ENCODE measurements at places on chromosomes 4 and X. TPM values are rescaled to one million over a fixed set of nuclear protein-coding genes. Genes with fewer than 3 reads are reported as not detected.

DNA sequence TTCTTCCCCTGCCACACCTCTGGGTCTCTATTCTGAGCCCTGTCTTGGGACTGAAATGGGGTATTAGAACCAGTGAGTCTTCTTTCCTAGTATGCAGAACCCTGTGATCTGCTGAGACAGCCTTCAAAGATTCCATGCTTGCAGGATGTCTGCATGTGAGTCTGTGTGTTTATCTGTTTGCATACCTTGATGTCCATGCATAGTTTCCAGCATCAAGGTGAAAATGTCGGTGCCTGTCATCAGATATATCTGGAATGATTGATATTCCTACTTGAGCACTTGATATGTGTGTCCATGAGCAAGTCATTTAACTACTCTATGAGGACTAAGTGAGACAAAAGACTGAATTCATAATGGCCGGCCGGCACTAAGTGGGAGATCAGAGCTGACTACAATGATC lies 117.0 kb upstream of the HS3ST1 start:
- no peak for DNase-seq
- peaks cover 13% of the 10 kb centered on the region for H3K27me3 ChIP-seq
- H3K36me3 ChIP-seq: no peaks in the 10 kb centered on the region
- no peaks in the 10 kb centered on the region for H3K4me1 ChIP-seq

DNA sequence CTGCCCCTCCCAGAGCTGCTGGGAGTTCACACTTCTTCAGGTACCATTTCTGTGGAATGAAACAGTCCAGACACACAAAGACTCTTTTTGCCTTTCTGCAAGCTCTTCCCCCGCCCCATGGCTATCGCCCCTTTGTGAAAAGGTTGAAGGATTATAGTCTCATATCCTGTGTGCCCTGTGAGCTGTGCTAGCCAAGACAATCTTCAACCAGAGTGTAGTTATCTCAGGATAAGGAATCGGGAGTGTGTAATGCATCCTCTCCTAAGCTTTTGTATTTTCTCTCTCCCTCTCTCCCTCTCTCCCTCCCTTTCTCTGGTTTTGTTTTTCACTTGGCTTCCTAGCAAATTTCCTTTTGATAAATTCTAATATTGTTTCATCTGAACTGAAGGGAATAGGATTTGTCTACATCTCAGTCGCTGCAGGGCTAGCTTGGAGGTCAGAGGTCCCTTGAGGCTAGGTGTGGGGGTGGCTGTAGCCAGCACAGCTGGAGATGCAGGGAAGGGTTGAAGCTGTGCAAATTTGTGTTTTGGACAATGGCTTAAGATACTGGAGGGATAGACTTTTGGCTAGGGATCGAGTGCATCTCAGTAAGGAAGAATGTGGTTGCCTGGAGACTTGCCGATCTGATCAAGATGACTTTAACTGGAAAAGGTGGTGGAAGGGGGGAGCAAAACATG lies 74.6 kb upstream of the NALF2 start:
- H3K27me3 ChIP-seq: peaks cover 23% of the 10 kb centered on the region
- H3K4me1 ChIP-seq: no peaks in the 10 kb centered on the region
- no peak for DNase-seq
- H3K4me3 ChIP-seq: no peak overlapping the region
- H3K27ac ChIP-seq: no peak overlapping the region

GRCh38 chrX:75038925-75039324 lies 113.7 kb upstream of the NEXMIF start:
- H3K4me1 ChIP-seq: no peaks in the 10 kb centered on the region
- no peak for DNase-seq
- no peaks in the 10 kb centered on the region for H3K36me3 ChIP-seq
- no peaks in the 10 kb centered on the region for H3K27me3 ChIP-seq

GRCh38 chr4:52554612-52555355 lies 104.3 kb downstream of the USP46 start:
- H3K4me3 ChIP-seq: no peak overlapping the region
- no peak overlapping the region for H3K27ac ChIP-seq

DNA sequence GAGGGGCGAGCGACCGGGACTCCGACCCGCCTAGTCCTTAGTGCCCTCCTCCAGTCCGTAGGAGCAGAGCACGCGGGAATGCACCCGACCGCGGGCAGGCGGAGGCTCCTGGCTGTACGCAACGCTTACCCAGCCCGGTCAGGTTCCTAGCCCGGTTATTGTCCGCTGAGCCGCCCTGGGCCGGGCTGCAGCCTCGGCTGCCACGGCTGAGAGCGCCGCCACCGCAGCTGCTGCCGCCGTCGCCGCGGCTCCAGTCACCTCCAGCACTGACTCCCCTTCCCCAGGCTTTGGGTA lies at the start of gene AMER1:
Gene AMER1, minus strand, starts transcription at position 268 of the 294 bp plus-strand sequence. CDS start 12,422 bp downstream, outside the sequence.
- no peaks in the 10 kb centered on the region for H3K36me3 ChIP-seq
- peak within 1 kb of the TSS; percentile 94 for H3K4me3 ChIP-seq
- H3K4me1 ChIP-seq: peaks cover 15% of the 10 kb centered on the region
- DNase-seq: no peak

DNA sequence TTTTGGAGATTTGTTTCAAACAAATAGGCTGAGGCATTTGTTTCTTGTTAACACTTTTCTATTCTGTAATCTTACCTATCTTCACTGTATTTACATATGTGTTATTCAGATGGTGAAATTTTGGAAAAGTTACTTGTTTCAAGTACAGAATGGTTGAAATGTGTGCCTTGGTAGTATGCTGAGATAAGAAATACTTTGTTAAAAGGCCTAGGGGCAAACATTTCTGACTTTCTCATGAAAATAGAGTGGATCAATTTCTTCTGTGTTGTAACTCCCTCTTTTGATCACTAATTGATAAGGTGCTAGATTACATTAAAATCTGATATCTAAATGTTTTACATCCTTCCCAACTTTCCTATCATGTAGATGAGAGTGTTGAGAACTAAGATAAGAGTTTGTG lies 18.1 kb downstream of the USO1 start:
- H3K27me3 ChIP-seq: no peaks in the 10 kb centered on the region
- no peak overlapping the region for H3K4me3 ChIP-seq
- H3K4me1 ChIP-seq: peaks cover 11% of the 10 kb centered on the region
- no peak for DNase-seq
- H3K36me3 ChIP-seq: peaks cover 3% of the 10 kb centered on the region

- H3K4me1 ChIP-seq: peaks cover 35% of the 10 kb centered on the region
- no peaks in the 10 kb centered on the region for H3K36me3 ChIP-seq
- H3K27me3 ChIP-seq: no peaks in the 10 kb centered on the region
- DNase-seq: no peak
Measured at GRCh38 chr4:98613453-98614075, 44.8 kb downstream of the TSPAN5 start.

- no peak for DNase-seq
- H3K4me1 ChIP-seq: peaks cover 3% of the 10 kb centered on the region
- H3K27me3 ChIP-seq: no peaks in the 10 kb centered on the region
- H3K4me3 ChIP-seq: no peak overlapping the region
- no peaks in the 10 kb centered on the region for H3K36me3 ChIP-seq
- H3K27ac ChIP-seq: no peak overlapping the region
Measured at GRCh38 chr4:79653871-79654270, 245.8 kb upstream of the GK2 start.

DNA sequence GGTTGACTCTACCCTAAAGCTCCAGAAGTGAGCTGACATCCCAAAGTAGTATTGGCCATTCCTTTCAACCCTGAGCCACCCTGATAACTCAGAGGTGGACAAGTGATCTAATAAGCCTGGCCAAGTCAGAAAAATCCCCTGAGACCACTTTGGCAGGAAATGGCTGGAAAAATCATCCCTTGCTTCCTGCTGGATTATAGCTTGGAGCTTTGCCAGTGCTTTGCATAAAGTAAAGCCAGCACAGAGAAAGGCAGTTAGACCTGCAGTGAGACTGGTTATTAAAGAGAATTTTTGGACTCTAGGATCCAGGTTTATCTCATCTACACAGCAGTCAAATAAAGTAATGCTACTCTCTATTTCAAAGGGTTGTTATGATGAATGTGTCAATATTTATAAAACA lies 6.4 kb downstream of the CXCL3 start:
- no peak overlapping the region for H3K4me3 ChIP-seq
- H3K4me1 ChIP-seq: no peaks in the 10 kb centered on the region
- no peaks in the 10 kb centered on the region for H3K36me3 ChIP-seq
- DNase-seq: no peak

DNA sequence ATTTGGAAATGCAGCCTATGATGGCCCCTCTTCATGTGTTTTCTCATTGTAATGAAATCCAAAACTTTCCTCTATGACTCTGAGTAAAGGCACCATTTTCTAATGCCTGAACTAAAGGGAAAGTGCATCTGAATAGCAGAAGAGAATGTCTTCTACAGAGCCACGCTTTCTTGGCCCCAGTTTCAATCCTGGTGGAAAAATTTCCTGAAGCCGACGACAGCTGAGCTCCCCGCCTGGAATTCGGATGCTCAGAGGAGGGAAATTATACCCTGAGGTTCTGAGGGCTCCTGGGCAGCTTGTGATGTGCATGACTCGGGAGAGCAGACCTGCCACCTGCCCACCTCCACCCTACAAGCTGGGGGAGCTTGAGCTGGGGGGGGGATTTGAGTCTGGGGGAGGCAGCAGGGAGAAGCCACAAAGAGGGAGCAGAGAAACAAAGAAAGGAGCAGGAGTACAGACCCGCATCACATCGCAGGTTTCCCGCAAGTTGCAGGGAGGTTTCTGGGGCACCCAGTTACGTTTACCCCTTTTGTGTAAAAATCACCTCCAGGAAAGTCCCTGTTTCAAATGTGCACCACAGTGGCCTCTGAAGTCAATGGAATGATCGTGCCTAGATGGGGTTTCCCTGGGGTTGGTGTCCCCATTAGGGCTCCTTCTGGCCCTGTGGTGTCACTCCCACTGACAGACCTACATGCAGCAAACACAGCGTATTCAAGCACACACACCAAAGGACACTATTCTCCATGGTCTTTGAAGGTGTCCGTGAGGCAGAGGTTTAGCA lies 145.6 kb upstream of the RBPJ start:
- H3K27ac ChIP-seq: peak overlapping the region; percentile 93
- peaks cover 21% of the 10 kb centered on the region for H3K4me1 ChIP-seq
- peaks cover 3% of the 10 kb centered on the region for H3K36me3 ChIP-seq
- peaks cover 12% of the 10 kb centered on the region for H3K27me3 ChIP-seq

DNA sequence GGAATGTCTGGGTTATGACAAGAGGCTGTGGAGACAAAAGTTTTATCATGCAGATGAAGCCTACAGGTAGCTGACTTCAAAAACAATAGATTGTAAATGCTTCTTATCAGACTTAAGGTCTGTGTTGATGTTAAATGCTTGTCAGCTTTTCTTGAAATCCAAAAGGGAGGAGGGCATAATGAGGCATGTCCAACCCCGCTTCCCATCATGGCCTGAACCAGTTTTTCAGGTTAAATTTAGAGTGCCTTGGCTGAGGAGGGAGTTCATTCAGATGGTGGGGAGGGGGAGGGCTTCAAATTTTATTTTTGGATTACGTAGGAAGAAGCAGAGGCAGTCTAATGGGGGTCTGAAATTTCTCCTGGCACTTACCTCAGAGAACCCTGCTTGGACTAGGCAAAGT lies 207.7 kb upstream of the HDX start:
- no peak for DNase-seq
- H3K27me3 ChIP-seq: no peaks in the 10 kb centered on the region
- no peak overlapping the region for H3K4me3 ChIP-seq
- no peaks in the 10 kb centered on the region for H3K36me3 ChIP-seq
- no peaks in the 10 kb centered on the region for H3K4me1 ChIP-seq
- H3K27ac ChIP-seq: no peak overlapping the region

DNA sequence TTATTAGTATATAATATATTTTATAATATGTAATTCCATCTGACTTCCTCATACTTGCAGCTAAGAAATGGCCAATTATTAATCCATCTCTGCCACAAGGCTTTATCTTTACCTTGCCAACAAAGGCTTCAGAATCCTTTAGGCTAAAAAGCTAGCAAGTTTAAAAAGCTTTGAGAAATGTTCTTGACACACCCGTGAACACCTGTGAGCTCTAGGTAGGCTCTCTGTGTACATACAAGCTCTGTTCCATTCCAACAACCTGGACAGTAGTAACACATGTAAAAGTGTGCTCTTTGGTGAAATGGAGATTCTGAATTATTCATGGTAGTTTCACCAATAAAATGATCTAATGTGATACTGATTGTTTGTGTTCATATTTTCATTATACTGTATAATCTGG lies 49.7 kb upstream of the USP9X start:
- H3K36me3 ChIP-seq: no peaks in the 10 kb centered on the region
- H3K4me3 ChIP-seq: no peak overlapping the region
- no peak overlapping the region for H3K27ac ChIP-seq
- no peaks in the 10 kb centered on the region for H3K4me1 ChIP-seq

DNA sequence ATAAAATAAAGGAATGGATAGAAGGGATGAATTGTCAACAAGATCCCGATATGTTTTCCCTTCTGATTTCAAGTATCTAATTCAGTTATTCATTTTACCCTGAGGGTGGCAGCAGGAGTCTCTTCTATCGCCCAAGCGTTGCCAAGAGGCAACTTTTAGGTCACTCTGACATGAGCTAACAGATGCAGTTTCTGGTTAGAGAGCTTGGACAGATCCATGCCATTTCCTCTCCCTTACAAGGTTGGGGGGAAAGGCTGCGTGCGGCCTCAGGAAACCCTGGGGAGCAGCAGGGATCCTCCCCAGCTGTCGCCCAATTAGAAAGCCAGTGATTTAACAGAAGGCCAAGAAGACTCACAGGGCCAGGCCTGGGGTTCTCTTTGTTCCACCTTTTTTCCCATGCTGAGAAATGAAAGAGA lies 35.3 kb upstream of the WAS start:
- no peak for DNase-seq
- H3K36me3 ChIP-seq: no peaks in the 10 kb centered on the region
- peak overlapping the region; percentile 24 for H3K27ac ChIP-seq

DNA sequence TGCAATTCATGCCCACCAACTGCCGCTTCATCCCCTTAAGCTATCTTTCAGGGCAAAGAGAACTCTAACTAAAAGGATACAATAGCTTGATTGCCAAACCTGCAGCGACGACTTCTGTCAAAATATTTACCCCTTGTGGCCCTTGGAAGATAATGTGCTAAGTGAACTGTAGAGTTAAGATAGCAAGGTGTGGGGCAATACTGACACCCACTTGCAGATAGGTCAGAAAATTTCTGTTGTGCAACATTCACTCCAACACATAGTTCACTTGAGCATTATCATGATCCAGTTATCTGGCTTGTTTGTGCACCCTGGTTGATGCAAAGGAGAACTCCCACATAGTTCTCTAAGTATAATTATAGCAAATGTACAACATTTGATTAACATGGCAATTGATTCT lies 55.6 kb downstream of the RHOXF2B start:
- peaks cover 7% of the 10 kb centered on the region for H3K27me3 ChIP-seq
- no peak for DNase-seq
- H3K27ac ChIP-seq: no peak overlapping the region
- no peak overlapping the region for H3K4me3 ChIP-seq
- no peaks in the 10 kb centered on the region for H3K4me1 ChIP-seq
- no peaks in the 10 kb centered on the region for H3K36me3 ChIP-seq

The SCML2 gene
- total RNA-seq: 0.78 TPM

The GAB1 gene
- total RNA-seq: 2.0 TPM

The PABPC5 gene
- total RNA-seq: not detected

The CYSLTR1 gene
- total RNA-seq: 5.5 TPM

The CFAP99 gene
- total RNA-seq: 0.32 TPM

The LRP2BP gene
- total RNA-seq: 3.3 TPM

The TCEAL2 gene
- 1.1 TPM for total RNA-seq

The BRCC3 gene
- 11.1 TPM for total RNA-seq

The XAGE2 gene
- total RNA-seq: not detected

The EPHA5 gene
- not detected for total RNA-seq

The PNCK gene
- total RNA-seq: not detected

The ALPK1 gene
- total RNA-seq: 18.2 TPM

The LUZP4 gene
- not detected for total RNA-seq

The IL2RG gene
- 347 TPM for total RNA-seq

All from T-helper 17 cell (primary cell).